ENCODE measurements at places on chromosomes 2 and 18.
A peak's percentile ranks its signal among the peaks of the same experiment; 100 is the strongest.

DNA sequence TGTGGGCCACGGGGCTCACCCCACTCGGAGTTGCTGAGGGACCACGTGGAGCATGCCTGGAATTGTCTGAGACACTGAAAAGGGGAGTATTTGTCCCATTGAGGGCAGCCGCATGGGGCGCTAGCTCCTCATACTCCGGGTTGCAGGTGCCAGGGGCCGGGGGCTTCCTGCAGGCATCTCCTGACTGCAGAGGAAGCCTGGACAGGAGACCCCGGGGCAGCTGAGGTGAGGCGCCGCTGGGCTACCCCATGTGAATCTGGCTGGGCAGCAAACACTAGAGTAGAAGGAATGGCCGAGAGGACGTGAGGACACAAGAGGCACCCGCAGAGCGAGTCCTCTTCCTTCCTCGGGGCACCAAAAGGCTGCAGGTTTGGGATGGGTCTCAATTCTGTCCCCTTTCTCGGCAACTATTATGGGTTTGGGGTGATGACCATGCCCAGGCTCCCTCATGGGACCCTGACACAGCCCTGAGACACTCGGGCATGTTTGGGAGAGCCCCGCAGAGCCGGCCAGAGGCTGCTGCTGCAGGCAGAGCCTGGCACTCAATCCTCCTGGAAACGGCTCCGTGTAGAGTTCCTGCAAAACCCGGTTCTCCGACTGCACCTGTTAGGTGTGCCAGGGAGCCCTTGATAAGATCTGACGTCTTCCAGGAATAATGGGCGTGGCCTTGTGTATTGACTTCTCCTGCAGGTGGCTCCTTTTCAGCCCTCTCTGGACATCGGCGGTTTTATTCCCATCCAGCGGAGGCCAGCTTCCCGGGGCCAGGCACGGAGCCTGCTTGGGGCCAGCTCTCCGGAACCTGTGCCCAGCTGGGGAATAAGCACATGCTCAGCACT is 77.0 kb downstream of the CTIF start:
- no peak for DNase-seq

GRCh38 chr18:2303517-2304238 is 267.6 kb downstream of the METTL4 start:
- no peak for DNase-seq

DNA sequence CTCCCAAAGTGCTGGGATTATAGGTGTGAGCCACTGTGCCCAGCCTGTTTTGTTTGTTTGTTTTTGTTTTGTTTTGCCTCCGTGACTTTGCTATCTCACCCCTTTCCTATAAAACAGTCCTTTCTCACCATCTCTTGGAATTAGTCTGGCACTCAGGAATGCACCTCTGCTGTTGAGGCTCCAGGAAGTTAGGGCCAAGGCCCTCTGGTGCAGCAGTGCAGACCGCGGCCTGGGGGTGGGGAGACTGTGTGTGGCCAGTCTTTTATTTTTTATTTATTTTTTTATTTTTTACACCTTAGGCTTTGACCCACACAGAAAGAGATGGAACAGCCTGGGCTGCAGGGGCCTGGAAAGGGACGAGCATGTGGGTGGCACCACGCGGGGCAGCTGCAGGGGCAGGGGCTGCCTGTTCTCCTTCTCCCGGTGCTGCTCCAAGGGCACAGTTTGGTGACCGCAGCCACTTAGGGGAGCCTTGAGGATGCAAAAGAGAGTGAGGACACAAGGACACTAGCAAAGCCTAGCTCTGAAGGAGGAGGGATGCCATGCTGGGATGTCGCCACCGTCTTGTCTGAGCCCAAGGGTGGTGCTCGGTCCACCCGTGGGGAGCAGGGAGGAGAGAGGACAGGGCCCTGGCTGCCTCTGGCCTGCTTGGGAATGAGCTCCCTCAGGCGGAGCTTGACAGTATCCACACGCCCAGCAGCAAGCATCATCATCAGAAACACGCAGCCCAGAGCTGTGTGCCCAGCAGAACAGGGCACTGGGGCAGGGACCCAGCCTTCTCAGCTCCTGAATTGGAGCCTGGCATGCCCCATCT is 19.4 kb upstream of the ALPI start:
- DNase-seq, result no peak

- DNase-seq, result no peak
Measured at GRCh38 chr18:24189007-24189528, 50.2 kb downstream of the CABYR start.

GRCh38 chr2:169476459-169476858 is 2.8 kb upstream of the BBS5 start:
- DNase-seq, result no peak

GRCh38 chr2:196182439-196183171 is 11.2 kb upstream of the STK17B start:
- DNase-seq, result peak; percentile 69

- DNase-seq, result peak; percentile 50
Measured at GRCh38 chr2:70767699-70768589, at the start of gene ADD2. ADD2 (minus strand) TSS chr2:70768200; CDS start chr2:70706408, 61,792 bp downstream.

DNA sequence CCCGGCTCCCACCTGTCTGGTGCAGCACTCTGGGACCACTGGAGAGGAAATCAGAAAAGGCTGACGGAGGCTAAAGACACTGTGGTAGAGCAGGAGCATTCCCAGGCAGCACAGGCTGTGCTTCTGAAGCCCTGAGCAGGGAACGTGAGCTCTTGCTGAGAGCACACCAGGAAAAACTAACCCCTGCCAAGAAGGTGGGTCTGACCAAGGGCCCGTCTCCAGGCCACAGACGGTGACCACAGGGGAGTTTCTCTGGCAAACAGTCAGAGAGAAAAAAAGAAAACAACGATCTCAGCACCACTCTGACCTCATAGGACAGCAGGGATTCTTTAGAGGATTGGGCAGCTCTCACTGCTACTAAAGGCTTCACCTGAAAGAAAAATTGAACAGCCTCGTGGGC is 201.4 kb downstream of the AFF3 start:
- DNase-seq, result no peak

DNA sequence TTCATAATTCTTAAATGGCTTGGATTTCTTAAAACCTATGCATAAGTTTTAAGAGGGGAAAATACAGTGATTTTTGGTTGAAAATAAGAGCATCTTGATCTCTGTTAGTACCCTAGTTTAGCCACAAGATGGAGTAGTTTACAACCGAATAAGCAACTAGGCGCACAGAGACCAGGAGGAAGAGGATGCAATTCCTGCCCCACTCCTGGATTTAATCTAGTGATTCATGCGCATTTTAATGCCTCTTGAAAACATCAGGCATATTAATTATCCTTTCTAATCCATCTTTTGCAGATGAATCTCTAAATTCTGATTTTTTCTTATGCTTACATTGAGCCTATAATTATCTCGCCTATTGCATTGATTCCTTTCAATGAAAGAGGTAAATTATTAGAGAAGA is 76.7 kb downstream of the MRPS9 start:
- DNase-seq, result peak; percentile 61

- DNase-seq, result no peak
Measured at GRCh38 chr2:170088776-170089175, 89.2 kb upstream of the MYO3B start.

- DNase-seq, result no peak
Measured at GRCh38 chr2:236963631-236964182, 122.0 kb upstream of the COPS8 start.

GRCh38 chr2:162070228-162070936 is 3.6 kb downstream of the DPP4 start:
- DNase-seq, result no peak

DNA sequence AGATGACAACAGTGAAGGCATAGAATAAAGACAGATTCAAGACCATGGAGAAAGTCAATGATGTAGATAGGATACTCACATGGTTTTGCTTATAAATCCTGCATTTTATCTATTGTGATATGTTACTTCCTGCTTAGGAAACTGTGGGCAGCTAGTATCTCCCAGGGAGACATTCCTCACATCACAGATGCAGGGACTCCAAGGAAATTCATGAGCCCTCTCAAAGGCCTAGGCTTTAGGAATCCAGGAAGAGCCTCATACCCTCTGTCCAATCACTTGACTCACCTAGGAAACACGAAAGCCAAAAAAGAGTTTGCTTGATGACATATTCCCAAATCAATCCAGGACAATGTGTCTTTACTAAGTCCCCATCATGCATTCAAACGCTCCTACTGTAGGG is 247.8 kb upstream of the KLHL29 start:
- no peak for DNase-seq

DNA sequence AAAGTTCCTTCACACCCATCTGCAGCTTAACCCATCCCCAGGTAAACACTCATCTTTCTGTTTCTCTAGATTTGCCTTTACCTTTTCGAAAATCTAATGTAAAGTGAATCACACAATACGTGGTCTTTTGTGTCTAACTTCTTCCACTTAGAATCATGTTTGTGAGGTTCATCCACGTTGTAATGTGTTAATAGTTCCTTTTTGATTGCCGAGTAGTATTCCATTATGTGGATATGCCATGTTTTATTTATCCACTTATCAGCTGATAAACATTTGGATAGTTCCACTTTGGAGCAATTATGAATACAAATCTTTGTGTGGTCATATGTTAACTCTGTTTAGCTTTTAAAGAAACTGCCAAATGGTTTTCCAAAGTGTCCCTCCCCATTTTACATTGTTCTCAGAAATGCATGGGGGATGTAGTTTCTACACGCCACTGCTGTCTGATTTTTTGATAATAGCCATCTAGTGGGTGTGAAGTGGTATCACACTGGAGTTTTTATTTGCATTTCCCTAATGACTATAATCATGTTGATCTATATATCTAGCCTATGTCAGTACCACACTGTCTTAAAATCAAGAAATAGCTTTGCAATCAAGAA is 22.3 kb downstream of the PECR start:
- no peak for DNase-seq

GRCh38 chr2:236986524-236987330 is 99.0 kb upstream of the COPS8 start:
- DNase-seq, result no peak

- DNase-seq, result no peak
Measured at GRCh38 chr2:7984693-7985353, 697.0 kb upstream of the ID2 start.

DNA sequence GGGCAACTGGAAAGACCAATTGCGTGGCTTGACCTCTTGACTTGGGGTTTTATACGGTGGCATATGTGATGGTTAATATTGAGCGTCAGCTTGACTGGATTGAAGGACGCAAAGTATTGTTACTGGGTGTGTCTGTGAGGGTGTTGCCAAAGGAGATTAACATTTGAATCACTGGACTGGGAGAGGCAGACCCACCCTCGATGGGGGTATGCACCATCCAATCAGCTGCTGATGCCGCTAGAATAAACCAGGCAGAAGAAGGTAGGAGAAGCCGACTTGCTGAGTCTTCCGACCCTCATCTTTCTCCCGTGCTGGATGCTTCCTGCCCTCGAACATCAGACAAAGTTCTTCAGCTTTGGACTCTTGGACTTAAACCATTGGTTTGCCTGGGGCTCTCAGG is 34.2 kb upstream of the YPEL5 start:
- no peak for DNase-seq

DNA sequence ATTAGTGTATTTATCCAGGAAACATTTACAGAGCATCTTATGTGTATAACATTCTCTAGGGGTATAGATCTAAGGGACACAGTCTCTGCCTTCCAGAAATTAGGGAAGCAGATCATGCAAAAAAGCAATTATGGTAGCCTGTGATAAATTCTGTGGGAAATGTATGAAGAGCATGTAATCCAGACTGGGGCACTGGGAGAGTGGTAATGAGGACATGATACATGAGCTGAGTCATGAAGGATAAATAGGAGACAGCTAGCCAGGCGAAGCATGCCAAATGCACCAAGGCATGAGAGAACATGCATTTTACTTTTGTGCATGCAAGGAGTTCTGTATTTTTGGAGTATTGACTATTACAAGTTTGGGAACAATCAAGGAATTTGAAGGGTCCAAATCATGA is 8.9 kb upstream of the RPRM start:
- no peak for DNase-seq

GRCh38 chr2:233061591-233062450 is 1.7 kb downstream of the INPP5D start:
- DNase-seq, result no peak

GRCh38 chr18:11925800-11926481 is 17.8 kb upstream of the MPPE1 start:
- DNase-seq, result no peak

- no peak for DNase-seq
Measured at GRCh38 chr2:218323526-218324472, 31.5 kb upstream of the TMBIM1 start.

DNA sequence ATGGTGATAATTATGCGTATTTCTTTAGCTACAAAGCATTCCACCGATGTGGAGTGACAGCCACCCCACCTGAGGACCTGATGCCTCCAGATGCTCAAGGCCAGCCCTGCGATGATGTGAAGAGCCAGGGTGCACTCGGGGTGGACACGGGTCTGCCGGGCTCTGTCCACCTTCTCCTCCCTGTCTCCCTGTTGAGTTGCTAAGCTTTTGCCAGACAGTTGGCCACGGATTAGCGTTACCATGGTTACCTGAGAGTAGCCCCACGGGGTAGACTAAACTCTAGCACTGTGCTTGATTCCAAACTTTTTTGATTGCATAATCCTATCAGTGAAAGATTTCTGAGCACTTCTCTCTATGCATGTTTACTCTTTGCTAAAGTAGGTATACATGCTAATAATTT is 86.2 kb downstream of the SMIM21 start:
- DNase-seq, result no peak

GRCh38 chr2:12970861-12971260 is 254.1 kb downstream of the TRIB2 start:
- DNase-seq, result no peak

DNA sequence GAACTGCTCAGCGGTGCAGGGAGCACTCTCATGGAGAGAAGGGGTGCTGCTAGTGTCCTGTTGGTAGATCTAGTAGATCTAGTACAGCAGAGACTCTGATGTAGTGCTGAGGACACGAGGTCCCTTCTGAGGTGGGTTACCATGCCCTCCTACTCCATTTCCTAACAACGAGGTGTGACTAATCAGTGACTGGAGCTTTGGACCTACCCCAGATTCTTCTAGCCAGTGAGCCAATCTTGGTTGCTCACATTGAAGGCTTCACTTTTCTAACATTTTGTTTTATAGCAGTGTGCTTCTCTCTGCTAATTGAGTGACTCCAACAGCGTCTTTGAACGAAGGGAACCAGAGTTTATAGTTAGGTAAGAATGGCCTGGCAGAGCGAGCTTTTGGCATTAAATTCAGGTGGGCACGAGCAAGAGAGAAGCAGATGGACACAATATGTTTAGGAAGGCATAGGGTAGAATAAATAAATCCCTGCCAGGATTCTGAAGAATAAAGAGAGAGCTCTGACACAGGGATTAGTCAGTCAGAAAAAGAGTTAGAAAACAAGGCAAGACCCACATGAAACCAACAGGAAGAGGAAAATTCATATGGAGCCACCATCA is 306.0 kb upstream of the RAB12 start:
- no peak for DNase-seq

- DNase-seq, result no peak
Measured at GRCh38 chr2:7010391-7011054, 93.3 kb downstream of the RNF144A start.

DNA sequence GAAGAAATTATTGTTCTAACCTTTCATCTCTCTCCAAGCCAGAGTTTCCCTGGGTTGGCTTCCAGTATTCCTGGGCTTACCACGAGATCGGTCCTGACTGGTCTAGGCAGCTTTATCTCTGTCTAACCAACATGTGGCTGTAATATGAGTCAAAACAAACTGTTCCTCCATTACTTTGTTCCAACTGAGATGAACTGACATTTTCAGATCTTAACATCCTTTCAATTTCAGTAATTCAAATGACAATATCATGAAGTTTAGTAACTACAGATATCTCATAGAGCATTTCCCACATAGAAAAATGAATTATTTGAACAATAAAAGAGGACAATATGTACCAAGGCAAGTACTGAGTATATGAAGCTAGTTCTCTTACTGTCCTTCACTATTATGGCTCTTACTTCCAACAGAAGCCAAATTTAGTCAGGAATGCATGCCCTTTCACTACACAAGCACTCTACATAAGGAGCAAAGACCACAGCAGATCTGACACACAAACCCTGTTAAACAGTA is 15.5 kb downstream of the SLC25A12 start:
- no peak for DNase-seq
